ENCODE measurements at places on chromosomes 6 and 20. TPM values are rescaled to one million over a fixed set of nuclear protein-coding genes. Genes with fewer than 3 reads are reported as not detected.
A peak's percentile ranks its signal among the peaks of the same experiment; 100 is the strongest.

Gene KCNS1
- total RNA-seq: not detected

Gene SPO11
- total RNA-seq: not detected

Gene CPNE5
- not detected for total RNA-seq

Gene RNF182
- total RNA-seq: 3.5 TPM

Gene BANF2
- total RNA-seq: not detected

Gene C4B
- total RNA-seq: 6.5 TPM

Gene CCR6
- total RNA-seq: not detected

Gene DSP
- total RNA-seq: 0.02 TPM

Gene RBM12
- total RNA-seq: 62.3 TPM

Gene HDGFL1
- not detected for total RNA-seq

Gene IMPG1
- 0.14 TPM for total RNA-seq

Gene HSPA1L
- total RNA-seq: 1.0 TPM

Gene IPCEF1
- 0.54 TPM for total RNA-seq

GRCh38 chr6:83884523-83884922 lies 25.0 kb downstream of the CYB5R4 start:
- DNase-seq: peak; percentile 18

DNA sequence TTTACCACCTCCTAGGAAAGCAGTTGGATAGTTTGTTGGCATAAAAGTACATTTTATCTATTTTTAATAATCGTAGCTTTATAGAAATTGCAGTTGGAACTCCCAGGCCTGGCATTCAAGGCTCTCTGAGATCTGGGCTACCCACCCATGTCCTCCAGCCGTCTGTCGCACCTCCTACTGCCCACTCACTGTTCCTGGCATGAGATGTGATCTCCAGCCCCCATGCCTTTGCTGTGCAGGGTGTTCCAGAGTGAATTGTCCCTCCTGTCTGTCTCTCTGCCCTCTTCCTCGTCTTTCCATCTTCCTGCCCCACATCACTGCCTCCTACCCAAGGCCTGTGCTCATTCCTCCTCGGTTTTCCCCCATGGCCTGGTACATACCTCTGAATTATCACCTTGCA lies 50.7 kb downstream of the PTPN1 start:
- no peak for DNase-seq

DNA sequence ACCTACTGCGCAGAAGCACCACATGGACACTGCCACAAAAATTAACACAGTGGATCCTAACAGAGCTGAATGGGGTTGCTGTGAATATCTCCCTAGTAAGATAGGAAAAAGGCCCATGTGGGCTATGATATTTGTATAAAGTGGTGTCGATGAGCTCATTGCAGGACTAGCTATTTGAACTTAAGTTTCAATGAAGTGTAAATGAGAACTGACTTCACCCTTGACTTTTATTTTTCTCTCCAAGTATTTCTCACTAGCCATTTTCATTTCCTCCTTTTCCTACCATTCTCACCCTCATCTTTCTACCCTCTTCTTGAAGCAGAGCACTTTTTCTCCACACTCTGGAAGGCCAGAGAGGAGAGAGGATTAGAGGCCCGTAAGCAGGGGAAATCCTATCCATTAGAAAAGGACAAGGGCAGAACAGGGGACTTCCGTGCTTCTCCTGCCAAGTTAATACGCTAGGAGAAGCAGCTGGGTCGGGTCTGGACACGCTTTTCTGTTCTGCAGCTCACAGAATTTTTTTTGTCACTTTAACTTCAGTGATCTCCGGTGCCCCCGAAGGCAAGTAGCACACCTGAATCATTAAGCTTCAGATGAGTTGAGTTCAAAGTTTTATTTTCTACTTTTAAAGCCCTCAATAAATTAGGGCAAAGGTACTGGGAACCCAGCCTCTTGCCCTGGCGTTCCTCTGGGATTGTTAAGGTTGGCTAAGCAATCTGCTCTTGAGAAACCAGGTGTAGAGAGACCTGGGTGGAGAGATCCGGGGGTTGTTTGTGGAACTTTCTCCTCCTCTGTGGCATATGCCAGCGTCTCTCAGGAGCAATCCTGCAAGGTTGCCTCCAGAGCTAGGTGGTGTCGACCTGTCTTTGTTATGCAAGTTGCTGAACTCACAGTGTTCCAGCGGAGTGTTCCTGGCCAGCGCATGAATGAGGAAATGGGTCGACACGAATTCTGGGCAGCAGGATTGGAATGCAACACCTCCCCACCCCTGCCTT lies 56.2 kb upstream of the ARID1B start:
- no peak for DNase-seq

GRCh38 chr6:79440598-79440997 lies 96.6 kb downstream of the LCA5 start:
- no peak for DNase-seq

DNA sequence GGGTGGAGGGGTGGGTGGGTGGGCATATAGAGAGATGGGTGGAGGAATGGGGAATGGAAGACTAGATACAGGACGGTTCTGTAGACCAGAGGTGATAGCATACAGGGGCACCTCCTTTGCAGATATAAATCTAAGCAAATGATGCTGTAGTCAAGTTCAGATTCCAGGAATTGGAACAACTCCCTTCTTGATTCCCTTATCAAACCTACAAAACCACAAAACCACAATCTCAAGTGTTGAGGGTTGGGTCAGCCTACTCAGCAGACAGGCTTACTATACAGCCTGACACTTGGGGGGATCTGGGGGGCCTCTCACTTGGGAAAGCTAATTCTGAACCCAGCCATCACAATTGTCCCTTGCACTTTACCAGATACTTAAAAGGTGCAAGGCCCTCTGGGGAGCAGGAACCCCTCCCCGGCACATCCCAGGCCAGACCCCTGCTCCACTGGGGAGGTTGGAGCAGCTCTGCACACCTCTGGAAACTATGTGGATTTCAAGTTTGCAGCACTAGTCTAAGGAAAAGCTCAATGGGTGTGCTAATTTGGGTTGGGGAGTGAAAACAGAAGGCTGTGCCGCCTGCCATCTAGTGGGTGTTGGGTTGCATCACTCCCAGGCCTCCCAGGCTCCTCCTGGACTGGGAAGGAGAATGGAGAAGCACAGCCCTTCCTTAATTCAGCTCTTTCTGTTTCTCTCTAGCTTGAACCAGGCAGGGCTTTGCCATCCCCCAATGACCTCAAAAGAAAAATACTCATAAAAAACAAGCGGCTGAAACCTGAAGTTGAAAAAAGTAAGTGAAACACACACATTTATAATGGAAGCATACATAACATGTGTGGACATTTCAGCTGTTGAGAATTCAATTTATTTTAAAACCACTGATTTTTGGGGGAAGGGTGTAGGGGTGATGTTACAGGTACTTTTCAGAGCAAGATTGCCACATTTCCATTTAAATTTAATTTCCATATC lies 121.2 kb upstream of the LAMP5 start:
- peak; percentile 74 for DNase-seq

- DNase-seq: no peak
Observed at GRCh38 chr20:37881601-37882343, 21.2 kb upstream of the VSTM2L start.

GRCh38 chr6:165552248-165552736 lies 110.7 kb downstream of the PDE10A start:
- no peak for DNase-seq

DNA sequence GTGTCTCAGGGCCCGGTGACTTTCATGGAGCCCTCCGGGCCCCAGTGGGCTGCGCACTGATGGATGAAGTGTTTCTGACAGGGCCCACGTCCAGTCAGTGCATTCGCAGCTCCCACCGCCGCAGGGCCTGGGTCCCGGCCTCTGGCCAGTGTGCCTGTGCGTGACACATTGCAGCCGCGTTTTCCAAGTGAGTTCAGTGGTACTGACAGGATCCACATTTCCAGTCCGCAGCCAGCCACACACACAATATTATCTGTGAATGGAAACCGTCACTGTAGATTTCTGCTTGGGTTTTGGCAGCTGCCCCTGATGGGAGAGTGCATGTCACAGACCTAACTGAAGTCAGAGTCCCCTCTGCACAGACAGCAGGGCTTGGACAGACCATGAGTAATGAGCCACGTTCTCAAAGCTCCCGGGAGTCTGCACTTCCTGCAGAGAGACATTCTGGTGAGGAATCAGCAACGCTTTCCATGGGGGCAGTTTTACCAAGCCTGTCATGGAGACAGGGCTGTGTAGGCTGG lies 171.4 kb downstream of the MYLK4 start:
- DNase-seq: no peak

DNA sequence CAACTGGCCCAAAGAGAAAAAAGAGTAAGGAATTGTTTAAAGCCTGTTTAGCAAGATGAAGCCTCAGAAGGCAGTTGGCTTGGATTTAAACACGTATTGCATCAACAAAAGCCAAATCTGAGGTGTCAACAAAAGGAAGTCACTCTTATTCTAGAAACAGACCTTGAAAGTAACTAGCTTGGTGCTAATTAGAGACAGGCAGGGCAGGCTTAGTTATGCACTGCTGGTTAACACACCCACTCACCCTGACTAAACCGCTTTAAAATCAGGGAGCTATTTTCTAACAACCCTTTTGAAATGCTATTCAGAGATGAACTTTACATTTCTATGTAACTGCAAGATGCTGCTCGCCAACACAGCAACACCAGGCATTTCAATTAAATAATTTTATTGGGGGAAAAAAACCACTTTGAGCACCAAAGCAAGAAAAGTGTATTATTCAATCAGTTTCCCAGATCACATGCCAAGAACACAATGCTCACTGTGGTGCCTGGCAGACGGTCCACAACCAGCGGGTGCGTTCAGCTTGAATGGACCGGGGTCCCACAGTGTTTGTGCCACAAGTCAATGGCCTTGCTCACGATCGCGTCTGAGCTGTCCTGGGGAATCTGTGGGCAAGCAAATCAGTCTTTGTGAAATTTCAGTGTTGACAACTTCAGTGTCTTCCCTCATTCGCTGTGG lies 23.6 kb downstream of the TBC1D7 start:
- no peak for DNase-seq

DNA sequence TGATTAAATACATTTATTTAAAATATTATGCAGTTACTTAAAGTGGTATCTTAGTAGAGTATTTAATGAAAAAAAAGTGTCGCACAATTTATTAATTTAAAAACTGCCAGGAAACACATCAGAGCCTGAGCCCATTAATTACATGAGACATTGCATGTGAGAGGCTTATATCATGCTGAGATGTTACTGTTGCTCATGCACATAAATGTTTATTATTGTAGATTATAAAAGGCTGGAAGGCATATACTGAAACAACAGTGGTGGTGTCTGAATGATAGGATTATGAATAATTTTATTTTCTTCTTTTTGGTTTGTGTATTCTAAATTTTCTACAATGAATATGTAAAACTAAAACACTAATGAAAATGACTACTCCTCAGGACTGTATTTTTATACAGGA lies 45.7 kb upstream of the TXNDC5 start:
- no peak for DNase-seq

GRCh38 chr20:19170148-19170547 lies 42.3 kb upstream of the SLC24A3 start:
- no peak for DNase-seq

GRCh38 chr6:16078064-16078463 lies 50.8 kb upstream of the MYLIP start:
- no peak for DNase-seq

DNA sequence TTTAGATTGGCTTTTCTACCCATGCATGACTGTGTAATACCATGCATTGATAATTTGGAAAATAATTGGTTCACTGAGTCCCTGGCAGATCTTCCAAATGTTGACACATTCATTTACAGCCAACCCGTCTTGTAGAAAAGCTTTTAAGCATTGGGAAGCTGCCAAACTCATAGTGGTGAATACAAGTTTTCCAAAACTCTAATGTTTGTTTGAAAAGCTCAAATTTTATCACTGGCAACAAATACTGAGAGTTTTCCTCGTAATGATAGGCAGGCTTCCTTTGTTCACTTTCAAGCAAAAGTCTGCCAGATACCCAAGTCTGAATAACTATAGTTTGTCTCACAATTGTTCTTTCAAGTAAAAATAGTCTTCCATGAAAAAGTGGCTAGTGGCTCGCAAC lies 143.0 kb downstream of the FIG4 start:
- DNase-seq: no peak

GRCh38 chr20:17965042-17965697 lies 3.4 kb downstream of the SNX5 start:
- DNase-seq: no peak

- DNase-seq: no peak
Observed at GRCh38 chr6:134945045-134945444, 4.9 kb downstream of the ALDH8A1 start.

- no peak for DNase-seq
Observed at GRCh38 chr6:73309535-73309784, 44.6 kb downstream of the DPPA5 start.

DNA sequence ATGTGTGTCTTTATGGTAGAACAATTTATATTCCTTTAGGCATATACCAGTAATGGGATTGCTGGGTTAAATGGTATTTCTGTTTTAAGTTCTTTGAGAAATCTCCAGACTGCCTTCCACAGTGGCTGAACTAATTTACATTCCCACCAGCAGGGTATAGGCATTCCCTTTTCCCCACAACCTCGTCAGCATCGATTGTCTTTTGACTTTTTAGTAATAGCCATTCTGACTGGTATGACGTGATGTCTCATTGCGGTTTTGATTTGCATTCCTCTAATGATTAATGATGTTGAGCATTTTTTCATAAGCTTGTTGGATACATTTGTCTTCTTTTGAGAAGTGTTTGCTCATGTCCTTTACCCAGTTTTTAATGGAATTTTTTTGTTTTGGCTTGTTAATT lies 5.3 kb upstream of the TASP1 start:
- DNase-seq: no peak

- DNase-seq: no peak
Observed at GRCh38 chr6:51675922-51676275, 411.5 kb downstream of the PKHD1 start.

DNA sequence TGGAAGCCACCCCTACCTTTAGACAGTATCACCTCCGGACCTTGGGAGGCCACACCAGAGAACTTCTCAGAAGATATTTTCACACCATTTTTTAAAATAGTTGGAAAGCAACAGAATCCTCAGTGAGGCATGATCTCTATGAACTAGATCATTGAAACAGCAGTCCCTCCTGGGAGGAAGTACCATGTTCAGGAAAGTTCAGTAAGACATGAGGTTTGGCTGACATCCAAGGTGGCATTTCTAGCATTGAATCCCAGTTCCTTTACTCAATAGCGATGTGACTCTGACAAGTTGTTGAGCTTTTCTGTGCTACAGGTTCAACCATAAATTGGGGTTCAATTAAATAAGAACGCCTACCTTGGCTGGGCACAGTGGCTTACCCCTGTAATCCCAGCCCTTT lies 169.0 kb downstream of the TBC1D7 start:
- DNase-seq: peak; percentile 15

DNA sequence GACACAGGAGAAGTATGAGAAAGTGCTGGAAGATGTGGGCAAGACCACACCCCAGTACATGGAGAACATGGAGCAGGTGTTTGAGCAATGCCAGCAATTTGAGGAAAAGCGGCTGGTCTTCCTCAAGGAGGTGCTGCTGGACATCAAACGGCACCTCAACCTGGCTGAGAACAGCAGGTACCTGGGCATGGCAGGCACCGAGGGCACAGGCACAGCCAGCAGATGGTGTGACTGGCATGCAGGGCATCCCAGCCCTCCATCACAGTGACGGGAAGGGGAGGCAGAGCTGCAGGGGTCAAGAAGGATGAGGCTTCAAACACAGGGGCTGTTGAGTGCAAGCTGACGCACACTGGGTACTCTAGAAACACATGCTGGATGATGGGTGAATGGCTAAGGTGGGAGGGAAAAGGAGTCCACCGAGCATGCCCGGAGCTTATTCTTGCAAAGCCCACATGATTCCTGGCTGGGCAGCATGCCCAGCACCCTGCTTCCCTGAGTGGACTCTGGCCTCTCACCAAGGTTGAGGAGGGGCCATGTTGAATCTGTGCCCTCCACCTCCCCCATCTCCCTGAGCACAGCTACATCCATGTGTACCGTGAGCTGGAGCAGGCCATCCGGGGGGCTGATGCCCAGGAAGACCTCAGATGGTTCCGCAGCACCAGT lies 26.3 kb downstream of the SPDEF start:
- no peak for DNase-seq

GRCh38 chr6:53492860-53493634 lies 51.9 kb downstream of the GCLC start:
- DNase-seq: peak; percentile 65

All from H4 (cell line).